Activated naive CD8-positive, alpha-beta T cell treated with anti-CD3 and anti-CD28 coated beads, Interleukin-2, amount 10 ng/mL, durations not matched to agents 7 days and 5 days (primary cell): ENCODE measurements at places on chromosomes 3 and 15. TPM values are rescaled to one million over a fixed set of nuclear protein-coding genes. Genes with fewer than 3 reads are reported as not detected.

GRCh38 chr3:119939077-119939476, 155.2 kb downstream of the GSK3B start:
- DNase-seq = no peak

DNA sequence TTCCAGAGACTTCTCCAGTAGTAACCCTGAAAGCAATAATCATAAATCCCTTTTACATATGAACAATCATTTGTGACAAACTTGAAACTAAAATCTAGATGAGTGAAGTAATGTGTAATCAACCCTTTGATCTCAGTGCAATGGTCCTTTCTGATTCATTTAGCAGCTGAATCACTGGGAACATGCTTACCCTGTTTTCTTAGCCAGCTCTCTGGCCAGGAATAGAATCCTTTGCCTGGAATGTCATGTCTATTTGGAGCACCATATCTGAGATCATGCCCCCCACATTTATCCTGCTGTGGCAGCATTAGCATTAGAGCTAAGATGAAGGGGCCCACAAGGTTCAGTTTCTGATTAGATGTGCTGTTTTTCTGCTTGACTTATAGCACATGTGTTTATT, 309.8 kb downstream of the OXSM start:
- DNase-seq = no peak

GOLGA8J gene
- total RNA-seq = 0.80 TPM

TM4SF1 gene
- total RNA-seq = not detected

SEMA6D gene
- total RNA-seq = not detected
